ENCODE measurements at places on chromosomes 7 and 10. TPM values are rescaled to one million over a fixed set of nuclear protein-coding genes. Genes with fewer than 3 reads are reported as not detected.

EXOC4 gene
- total RNA-seq: 73.1 TPM

FAM185A gene
- total RNA-seq: 9.9 TPM

GRCh38 chr10:12533151-12533550 lies 183.8 kb downstream of the CAMK1D start:
- DNase-seq: no peak

- DNase-seq: no peak
Observed at GRCh38 chr7:36400606-36401005, 10.9 kb downstream of the ANLN start.

DNA sequence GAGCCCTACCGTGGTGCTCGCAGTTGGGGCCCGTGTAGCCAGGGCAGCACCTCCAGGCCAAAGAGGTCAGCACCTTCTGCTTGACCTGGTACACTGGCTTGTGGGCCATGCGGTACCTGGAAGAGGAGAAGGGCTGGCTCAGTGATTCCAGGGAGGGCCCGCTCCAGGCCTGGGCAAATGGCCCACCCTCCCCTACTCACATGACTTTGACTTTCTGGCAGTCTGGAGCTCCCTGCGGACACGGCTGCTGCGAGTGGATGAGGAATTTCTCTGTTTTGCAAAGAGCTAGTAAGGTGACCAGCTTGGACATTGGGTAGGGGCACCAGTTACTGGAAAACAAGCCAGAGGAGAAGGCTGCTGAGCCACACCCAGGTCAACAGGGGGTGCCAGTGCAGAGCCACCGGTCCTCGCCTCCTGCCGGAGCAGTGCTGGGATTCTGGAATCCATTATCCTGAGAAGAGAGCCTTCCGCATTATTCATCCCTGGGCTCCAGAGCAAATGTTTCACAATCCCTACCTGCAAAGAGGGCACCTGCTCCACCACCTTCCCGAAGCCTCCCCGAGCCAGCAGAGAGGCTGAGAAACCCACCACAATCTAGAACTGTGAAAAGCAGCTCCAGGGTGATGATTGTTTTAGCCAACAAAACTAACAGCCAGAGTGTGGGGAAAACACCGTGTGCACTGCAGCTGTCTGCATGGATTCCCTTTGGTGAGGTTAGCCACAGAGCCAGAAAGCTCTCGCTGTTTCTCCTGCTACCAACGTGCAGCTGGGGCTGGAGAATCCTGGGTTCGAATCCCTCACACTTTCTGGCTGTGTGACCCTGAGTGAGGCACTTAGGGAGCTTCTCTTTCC lies 11.8 kb downstream of the MMRN2 start:
- DNase-seq: no peak

DNA sequence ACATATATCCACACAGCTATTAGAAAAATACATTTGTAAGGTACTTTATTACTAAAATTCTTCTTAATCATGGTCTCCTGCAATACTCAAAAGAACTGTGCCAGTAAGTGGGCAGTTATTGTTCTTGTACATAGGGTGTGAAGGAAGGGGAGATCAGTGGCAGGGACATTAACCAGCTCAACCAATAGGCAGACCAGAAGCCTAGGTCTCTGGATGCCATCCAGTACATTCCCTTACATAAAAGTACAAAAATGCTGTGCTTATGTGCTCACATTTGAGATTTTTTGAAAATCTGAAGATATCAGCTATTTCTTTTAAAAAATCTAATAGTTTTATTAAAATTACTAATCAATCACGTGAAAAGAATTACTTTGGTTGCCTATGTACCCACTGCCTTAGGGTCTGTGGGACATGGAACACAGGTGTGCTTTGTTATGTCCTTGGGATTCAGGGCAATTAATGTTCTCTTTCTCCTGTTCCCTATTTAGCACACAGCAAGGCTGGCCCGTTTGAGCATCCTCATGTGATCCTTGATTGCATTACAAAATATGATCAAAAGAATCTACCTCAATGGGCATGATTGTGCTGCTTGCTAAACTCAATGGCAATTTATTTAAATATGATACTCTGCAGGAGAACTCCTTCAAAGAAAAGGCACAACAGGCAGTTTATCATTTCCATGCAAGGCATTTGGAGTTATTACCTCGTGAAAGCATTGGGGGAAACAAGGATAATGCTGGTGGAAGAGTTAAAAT lies 22.7 kb downstream of the TWIST1 start:
- DNase-seq: no peak

- no peak for DNase-seq
Observed at GRCh38 chr7:90654718-90655427, 58.8 kb downstream of the CDK14 start.

DNA sequence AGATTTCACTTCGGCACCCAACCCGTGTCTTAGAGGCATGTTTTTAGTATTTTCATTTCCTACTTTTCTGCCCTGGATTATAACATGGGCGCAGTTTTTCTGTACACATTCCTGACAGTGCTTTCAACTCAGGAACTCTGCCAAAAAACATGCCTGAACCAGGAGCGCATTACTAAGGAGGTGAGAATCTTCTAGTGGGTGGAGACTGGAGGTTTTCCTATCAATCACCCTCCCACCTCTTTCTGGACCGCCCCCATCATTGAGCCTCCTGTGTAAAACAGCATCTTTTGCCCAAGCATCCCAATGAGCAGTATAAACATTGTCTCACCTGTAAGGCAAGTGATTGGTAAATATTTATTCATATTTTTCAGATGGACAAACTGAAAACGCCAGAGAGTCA lies 53.2 kb downstream of the STK17A start:
- no peak for DNase-seq

DNA sequence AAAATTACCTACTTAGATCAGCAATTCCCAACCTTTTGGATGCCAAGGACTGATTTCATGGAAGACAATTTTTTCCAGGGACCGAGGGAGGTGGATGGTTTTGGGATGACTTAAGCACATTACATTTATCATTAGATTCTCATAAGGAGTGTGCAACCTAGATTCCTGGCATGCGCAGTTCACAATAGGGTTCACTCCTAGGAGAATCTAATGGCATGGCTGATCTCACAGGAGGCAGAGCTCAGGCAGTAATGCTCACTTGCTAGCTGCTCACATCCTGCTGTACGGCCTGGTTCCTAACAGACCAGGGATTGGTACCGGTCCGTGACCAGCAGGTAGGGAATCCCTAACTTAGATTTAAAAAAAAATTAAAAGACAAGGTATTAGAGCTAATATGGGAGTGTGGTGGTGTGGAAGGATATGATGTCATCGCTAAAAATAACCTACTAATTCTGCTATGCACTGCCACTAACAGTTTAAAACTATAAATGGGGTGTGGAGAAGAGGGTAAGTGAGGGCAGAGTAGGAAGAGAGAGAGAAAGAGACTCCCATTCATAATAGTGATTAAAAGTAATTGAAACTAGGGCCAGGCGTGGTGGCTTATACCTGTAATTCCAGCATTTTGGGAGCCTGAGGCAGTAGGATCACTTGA lies 282.7 kb downstream of the BAMBI start:
- no peak for DNase-seq

- DNase-seq: no peak
Observed at GRCh38 chr10:28382525-28383269, 79.8 kb upstream of the MPP7 start.

DNA sequence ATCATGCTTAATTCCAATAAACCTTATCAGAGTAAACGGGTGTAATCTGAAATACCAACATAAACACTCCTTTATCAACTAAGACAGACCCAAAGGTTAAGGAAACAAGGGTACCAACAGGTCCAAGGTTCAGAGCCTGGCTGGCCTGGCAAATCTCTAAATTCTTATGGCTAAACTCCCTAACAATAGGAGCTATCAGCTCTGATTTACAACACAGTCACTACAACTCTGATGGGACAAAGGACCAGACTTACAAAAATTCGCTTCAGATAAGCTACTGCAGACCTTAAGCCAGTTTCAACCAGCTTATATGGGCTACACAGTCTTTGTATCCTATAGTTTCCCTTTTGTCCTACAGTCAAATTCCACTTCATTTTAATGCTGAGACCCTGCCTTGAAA lies 381.9 kb downstream of the ZWINT start:
- DNase-seq: no peak

DNA sequence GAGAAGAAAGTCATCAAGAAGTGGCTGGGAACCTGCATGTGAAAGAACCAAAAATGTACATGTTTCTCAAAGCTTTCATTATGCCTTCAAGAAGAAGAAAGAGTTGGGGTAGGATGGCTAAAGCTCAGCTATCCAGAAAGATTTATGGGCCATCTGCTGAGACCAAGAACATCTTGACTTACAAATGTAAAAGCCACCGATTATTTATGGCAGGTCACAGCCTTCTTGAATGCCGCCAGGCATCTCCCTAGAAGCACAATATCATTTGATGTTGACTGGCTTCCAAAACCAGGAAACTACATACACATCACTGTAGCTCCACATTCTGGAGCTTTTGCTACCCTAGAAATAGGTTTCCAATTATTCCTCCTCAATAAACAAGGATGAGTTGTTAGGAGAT lies 254.2 kb upstream of the AOAH start:
- no peak for DNase-seq

- no peak for DNase-seq
Observed at GRCh38 chr7:43590862-43591557, 8.1 kb downstream of the STK17A start.

- DNase-seq: no peak
Observed at GRCh38 chr7:41738806-41739205, 35.9 kb upstream of the INHBA start.

DNA sequence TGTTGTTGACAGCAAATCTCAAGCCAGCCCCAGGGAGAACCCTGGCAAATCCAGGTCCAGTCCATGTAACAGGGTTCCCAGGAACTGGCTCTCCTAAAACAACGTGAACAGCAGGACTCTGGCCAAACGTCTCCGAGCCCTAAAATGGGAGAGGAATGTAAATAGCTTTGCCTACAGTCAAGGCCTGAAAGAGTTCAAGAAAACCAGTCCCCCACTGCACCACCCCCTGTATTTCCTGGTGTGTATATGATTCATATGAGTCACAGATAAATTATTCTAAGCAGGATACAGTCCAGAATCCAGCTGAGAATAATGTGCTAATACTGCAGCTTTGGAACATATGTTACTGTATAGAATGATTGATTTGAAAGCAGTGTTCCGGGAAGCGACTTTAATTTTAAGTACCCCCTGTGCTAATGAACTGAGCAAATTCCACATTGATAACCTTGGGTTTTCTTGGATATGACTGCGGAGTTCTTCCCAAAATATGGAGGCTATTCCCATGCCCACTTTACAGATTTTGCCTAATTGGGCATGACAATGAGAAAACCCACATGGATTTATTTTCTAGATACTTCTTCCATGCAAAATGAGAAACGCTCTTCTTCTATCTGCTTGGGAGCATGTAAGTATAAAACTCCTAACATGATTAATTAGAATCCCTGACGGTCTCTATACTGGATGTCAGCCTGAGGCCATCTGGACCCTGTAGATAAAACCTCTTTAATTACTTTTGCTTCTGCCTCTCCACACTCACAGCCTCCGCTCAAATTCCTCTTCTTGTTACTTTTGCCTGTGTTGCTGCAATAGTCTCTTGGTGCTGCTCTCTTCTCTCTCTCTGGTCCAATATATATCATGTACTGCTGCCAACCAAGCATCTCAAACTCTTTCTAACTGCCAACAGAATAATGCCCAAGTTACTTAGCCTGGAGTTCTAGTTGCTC lies 50.2 kb downstream of the LAMB4 start:
- DNase-seq: no peak

DNA sequence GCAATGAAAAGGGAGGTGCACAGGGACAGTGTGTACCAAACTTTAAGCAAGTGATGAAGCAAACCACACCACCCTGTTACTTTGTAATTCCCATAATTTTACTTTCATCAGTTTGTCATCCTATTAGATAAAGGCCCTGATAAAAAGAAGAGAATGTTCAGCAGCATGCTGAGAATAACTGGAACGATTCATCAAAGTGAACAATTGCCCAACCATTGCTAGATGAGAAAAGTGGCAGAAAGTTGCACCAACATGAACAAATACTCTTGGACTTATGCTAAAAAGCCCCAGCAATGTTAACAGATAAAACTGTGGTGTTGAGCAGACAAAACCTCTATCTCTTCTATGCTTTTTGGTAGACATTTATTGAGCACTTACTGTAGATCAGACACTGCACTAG lies 75.5 kb upstream of the PCGF5 start:
- no peak for DNase-seq

- no peak for DNase-seq
Observed at GRCh38 chr7:148726385-148726784, 27.7 kb downstream of the CUL1 start.

GRCh38 chr7:50333221-50333651 lies 28.7 kb downstream of the IKZF1 start:
- no peak for DNase-seq

DNA sequence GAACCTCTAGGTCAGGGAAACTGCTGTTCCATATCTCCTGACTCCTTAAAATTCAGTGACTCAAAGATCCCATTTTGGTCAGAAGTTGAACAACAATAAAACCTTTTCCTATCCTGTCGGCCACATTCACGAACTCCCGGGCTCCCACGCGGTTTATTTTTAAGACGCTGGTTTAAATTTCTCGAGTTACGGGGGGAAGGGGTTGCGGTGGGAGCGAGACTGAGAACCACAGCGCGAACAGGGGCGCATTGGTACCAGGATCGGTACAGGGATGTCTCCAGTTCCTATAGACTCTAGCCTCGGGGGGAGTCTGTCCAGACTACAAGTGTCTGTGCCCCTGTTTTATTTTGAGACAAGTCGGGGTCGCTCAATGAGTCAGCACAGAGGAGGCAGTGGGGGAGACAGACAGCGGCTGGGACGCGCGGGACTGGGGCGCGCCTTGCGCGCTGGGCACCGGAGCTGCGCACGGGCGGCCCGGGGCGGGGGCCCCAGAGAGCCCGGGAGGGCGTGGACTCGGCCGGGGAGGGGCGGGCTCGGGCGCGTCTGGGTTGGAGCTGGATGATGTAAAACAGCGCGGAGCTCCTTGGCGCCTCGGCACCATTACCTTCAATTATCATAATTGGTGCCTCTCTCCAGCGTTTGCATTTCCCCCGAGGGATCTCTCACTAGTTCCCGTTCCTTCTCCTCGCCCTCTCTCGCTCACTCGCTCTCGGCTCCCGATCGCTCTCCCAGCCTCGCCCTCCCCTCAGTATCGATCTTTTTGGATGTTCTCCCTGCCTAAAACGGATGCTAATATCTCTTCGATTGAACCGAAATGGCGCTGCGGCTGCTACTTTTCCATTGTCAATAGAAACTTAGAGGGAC lies 8.7 kb upstream of the BAMBI start:
- peak; percentile 58 for DNase-seq

All from activated naive CD8-positive, alpha-beta T cell treated with anti-CD3 and anti-CD28 coated beads, Interleukin-2, amount 10 ng/mL, durations not matched to agents 7 days and 5 days (primary cell).